ENCODE measurements at places on chromosomes 3 and 15.

DNA sequence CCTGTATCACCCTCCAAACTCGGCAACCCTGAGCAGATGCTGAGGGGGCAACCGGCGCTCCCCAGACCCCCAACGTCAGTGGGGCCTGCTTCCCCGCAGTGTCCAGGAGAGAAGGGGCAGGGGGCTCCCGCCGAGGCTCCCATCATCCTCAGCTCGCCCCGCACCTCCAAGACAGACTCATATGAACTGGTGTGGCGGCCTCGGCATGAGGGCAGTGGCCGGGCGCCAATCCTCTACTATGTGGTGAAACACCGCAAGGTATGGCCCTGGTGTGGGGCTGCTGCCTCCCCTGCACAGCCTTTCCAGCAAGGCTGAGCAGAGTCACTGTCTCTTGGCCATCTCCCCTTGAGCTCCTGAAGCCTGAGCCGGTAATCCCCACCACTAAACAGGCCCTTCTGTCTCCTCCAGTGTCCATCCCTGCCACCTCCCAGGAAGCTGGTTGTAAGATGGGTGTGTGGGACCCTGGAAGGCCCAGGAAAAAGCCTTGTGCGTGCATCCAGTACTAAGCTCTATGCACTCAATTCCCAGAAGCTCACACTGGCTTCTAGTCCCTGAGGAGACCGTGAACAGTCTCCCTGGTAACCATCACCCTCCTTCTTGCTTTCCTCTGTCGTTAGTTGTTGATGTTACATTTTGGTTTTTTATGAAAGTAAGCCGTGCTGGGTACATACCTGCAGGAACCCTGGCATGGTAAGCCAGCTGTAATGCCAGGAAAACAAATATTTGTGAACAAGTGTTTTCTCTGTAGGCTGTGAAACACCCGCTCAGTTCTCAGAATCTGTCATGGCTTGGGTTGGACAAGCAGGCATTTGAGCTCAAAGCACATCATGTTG lies 63.3 kb downstream of the BOC start:
- peak; percentile 17 for DNase-seq

DNA sequence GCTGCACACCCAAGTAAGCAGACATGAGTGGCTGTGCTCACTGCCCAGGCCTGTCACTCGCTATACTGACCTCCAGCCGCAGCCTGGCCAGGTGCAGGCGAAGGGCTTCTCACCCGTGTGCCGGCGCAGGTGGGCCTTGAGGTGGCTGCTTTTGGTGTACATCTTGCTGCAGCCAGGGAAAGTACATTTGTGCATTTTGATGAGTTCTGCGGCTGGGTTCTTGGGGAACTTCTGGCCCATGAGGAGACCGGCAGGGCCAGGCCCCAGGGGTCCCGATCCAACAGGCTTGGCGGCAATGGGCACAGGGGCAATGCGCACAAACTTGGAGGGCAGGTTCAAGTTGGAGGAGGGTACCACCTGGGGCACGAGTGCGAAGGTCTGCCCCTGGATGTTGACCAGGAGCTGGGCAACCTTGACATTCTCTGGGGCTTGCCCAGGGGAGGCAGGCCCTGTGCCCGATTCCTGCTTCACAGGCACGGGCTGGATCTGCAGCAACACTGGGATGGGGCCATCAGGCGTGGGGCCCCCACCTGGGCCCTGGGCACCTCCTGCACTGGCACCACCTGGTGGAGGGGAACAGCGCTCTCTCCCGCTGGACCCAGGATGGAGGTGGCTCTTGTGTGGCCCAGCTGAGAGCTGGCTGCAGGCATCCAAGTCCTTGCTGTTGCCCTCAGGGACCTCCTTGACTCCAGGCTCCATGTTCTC lies 5.3 kb downstream of the KLF15 start:
- DNase-seq, result peak; percentile 12

DNA sequence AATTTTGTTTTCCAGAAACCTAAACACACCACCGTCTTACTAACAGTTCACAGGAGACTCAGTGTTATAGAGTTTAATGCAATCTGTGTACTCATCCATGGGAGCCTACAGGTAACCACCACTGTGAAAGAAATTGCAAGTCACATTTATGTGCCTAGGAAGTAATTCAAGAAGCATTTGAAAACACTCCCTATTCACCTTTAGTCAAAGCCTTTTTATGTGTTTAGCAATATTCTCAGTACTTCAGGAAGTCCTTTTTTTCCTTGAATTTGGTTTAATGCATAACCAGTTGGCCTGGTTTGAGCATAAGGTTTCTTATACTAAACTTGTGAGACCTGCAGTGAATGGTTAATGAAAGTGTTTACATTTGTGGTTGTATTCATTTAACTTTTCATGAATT lies 346.1 kb downstream of the CHST2 start:
- no peak for DNase-seq

DNA sequence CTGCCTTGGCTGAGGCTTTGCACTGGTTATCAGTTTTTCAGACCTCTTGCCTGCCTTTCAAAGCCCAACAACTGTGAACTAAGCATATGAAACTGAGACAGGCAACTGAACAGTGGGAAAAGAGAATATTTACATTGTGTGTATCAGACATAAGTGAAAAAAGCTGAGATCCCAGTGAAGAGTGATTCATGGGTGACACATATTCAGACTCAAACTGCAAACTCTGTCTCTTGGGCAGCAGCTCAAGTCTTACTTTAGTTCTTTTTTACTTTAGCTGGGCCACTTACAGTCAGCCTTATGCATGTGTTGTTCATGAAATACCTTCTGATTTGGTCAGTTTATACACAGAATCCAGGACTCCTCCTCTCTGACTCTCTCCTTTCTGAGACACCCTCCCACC lies 19.2 kb downstream of the SUCLG2 start:
- DNase-seq, result no peak

DNA sequence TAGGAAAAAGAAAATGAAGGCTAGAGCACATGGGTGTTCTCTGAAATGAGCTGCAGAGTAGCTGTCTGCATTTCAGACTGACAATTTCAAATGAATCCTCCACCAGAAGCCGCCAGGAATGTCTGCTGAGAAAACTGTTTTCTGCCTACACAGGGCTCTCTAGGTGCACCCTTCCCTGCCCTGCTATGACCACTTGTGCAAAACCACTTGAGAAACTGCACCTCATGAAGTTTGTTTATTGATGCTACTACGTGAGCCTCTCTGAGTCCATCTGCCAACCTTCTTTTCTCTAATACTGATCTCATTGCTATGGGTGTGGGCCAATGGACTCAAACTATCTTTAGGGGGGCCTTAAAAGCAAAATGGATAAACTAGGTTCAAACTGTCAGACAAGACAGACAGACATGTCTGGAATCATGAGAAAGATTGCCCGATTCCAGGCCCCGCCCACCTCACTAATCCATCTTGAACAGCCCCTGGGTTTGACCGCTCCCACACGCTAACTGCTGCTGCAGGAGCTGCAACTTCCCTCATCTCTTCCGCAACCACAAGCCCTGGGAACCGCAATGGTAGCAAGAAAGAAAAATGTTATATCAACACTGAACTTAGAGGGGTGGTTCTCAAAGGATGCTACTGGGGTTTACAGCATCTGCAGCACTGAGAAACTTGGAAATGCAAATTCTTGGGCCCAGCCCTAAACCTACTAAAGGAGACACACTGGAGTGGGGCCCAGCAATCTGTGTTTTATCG lies 9.0 kb upstream of the CD47 start:
- no peak for DNase-seq

GRCh38 chr3:110026421-110026820 lies 689.1 kb upstream of the DPPA4 start:
- no peak for DNase-seq

DNA sequence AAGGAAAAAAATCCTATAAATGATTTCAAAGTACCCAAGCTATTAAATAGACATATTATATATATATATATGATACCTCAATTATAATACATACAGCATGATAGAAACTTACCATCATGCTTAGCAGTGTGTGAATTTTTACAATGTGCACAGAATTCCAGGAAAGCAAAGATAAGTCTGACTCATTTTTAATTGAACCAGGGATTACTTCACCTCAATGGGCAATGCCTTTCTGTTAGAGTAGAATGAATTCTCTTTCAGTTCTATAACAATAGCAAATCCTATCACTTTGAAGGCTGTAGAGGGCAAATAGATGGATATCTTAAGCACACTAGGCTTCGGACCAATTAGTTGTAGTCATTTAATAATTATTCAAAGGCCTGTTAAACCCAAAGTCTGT lies 54.8 kb upstream of the P3H2 start:
- no peak for DNase-seq

DNA sequence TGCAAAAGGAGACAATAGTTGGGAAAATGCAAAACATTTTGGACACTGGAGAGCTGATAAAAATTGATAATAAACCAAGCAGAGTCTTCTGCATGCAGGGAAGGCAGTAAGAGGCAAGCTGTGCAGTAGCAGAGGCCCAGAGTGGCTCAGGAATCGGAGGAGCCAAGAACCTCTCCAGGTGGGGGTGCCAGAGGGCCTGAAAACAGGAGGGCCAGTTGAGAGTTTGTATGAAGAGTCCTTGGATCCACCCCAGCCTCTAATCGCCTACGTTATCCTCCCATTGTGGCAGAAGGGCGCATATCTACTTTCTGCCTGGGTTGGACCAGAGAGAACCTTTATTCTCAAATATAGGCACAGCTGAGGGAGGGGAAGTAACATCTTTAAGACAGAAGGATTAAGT lies 48.9 kb upstream of the RBP1 start:
- no peak for DNase-seq

- DNase-seq, result no peak
Measured at GRCh38 chr15:90028376-90028944, 27.3 kb downstream of the ZNF710 start.

DNA sequence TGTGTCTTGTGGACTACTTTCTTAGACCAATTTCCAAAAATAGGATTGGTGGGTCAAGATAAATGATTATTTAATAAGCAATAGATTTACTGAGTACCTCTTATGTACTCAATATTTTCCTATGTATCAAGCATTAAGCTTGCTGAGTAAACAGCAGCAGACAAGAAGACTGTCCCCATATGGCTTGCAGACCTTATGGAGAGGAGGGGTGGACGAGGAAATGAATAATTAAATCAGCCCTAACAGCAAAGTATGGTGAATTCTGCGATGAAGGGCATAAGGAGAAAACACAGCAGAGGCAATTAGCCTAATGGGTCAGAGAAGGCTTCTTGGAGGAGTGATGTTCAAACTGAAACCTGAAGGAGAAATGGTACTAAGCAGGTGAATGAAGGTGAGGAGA lies 45.1 kb downstream of the ACP3 start:
- no peak for DNase-seq

GRCh38 chr3:99920481-99921376 lies 103.1 kb downstream of the CMSS1 start:
- peak; percentile 61 for DNase-seq

DNA sequence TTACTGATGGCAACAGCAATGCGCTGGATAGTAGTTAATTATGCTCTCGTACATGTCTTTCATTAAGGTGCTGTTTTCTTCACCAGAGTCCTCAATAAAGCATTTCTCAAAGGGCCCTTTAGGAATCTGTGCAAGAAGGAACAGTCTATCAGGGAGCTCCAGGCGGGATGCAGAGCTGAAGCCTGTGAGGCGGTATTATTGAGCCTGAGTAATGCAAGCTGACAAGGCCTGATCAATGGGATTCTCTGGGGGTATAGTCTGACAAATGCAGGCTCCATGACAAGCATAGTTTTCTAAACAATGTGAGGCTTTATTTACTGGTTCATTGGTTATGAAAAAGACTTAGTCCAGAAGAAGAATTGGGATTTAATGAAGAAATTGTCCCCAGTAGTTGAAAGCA lies 530.9 kb upstream of the CBLB start:
- no peak for DNase-seq

DNA sequence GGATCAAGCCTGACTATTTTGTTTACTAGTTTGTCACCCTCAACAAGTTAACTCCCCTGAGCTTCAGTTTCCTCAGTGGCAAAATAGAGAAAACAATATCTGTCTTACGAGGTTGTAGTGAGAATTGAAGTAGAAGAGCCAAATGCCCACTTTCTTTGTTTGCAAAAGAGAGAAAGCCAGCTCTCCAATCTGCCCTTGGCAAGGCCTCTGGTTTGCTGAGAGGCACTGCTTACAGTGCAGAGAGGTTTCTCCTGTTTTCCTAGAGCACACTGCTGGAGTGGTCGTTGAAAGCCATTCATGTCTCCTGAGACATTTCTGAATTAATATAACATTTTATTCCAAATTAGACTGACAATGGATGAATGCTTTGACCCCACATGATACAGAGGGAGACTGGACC lies 260.5 kb upstream of the IGF1R start:
- no peak for DNase-seq

- no peak for DNase-seq
Measured at GRCh38 chr3:101758224-101758623, 20.8 kb upstream of the NXPE3 start.

DNA sequence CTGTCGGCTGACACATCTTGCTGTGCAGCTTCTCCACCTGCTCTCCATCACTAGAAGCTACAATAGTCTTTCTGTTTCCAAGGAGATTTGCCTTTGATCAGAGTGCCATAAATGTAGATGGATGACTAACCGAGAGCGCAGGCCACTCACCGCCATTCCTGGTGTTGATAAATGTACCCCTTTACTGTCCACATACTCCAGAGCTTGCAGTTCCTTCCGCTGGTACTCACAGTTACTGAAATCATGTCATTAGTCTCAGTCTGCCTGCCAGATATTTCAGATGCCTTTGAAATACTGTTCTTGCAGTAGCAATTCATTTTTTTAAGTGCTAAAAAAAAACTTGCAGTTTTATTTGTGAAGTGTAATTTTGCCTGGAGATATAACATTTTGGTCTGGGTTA lies 72.3 kb downstream of the BLM start:
- no peak for DNase-seq

DNA sequence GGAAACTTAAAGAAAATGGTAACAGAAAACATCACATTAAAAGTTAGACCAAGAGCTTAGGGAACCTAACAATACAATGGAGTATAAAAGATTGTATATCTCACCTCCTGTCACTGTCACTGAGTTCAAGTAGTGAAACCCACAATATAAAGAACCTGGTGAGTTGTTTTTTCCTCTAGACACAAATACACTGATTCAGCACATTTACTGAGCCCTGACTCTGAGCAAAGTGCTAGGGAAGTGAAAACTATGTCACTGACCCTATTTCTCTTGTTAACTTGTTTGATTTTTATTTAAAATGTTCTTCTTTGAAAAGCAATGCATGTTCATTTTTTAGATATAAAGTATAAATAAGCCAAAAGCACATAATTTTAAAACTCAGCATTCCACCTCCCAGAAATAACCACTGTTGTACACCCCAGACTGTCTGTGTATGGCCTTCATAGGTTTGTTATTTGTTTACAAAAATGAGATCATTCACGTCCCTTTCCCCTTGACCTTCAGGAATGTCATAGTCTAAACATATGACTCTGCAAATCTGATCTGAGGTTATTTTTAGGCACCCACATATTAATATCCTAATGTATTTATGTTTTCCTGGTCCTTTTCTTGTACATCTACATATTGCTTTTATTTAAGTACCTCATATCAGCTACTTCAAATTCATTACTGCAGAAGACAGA lies 69.2 kb upstream of the CSTA start:
- DNase-seq, result no peak

GRCh38 chr3:98343647-98344507 lies 9.8 kb upstream of the OR5K4 start:
- DNase-seq, result no peak

All from uterus (tissue), 4 donors.